ENCODE measurements at places on chromosomes 4 and X.

DNA sequence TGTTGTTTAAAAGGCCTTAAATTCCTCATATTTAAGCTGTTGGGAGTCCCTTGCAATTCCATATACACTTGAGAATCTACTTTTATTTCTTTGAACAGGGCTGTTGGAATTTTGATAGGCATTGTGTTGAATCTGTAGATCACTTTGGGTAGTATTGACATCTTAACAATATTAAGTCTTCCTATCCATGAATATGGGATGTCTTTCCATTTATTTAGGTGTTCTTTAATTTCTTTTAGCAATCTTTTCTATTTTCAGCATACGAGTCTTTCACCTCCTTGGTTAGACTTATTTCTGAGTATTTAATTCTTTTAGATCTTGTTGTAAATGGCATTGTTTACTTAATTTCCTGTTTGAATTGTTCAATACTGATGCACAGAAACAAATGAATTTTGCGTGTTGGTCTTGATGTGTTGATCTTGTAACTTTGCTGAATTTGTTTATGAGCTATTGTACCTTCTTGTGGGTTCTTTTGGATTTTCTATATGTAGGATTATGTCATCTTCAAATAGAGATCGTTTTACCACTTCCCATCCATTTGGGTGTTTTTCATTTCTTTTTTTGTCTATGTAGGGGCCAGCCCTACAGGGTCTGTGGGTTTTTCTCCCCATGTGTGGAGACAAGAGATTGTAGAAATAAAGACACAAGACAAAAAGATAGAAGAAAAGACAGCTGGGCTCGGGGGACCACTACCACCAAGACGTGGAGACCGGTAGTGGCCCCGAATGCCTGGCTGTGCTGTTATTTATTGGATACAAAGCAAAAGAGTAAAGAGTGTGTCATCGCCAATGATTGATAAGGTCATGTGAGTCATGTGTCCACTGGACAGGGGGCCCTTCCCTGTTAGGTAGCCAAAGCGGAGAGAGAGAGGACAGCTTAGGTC is 18.2 kb upstream of the CTBP1 start:
- no peak for DNase-seq
- H3K27ac ChIP-seq, result no peak overlapping the region
- peaks cover 9% of the 10 kb centered on the region for H3K27me3 ChIP-seq
- H3K4me3 ChIP-seq, result no peak overlapping the region

GRCh38 chr4:2785613-2786012 is 7.3 kb upstream of the SH3BP2 start:
- H3K36me3 ChIP-seq, result peaks cover 6% of the 10 kb centered on the region
- peak overlapping the region; percentile 79 for H3K27ac ChIP-seq
- no peak for DNase-seq

DNA sequence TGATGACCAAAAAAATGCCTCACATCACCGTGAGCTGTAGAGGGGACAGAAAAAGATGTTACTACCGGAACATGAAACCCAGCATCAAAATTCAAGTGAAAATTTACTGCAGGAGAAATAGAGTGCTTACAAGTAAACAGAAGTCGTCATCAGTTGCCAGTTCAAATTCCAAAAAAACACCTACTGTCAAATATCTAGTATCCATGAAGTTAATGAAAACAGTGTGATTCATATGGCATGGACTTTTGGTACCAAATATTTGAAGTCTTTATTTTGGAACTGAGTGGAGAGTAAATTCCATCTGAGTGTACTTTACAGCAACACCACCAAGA is 388.9 kb upstream of the SPOCK3 start:
- no peaks in the 10 kb centered on the region for H3K4me1 ChIP-seq
- H3K27me3 ChIP-seq, result no peaks in the 10 kb centered on the region
- no peak overlapping the region for H3K27ac ChIP-seq
- H3K36me3 ChIP-seq, result no peaks in the 10 kb centered on the region
- H3K4me3 ChIP-seq, result no peak overlapping the region

DNA sequence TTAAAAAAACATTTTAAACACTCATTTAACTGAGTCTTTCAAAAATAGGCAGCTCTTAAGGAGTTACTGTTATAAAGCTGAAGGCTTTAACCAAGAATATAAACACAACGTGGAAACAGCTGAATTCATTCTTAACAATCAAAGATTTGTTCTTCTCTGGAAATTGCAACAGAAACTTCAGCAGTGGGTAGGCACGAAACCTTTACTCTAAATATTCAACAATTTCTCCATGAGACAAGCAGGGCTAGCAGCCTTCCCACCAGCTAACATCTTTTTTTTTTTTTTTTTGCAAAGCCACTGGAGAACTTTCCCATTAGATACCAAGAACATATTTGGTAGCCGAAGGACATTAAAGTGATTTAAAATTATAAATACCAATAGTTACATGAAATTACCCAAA is 78.2 kb upstream of the PRSS48 start:
- no peaks in the 10 kb centered on the region for H3K4me1 ChIP-seq
- peaks cover 12% of the 10 kb centered on the region for H3K36me3 ChIP-seq
- H3K4me3 ChIP-seq, result no peak overlapping the region
- H3K27ac ChIP-seq, result no peak overlapping the region

DNA sequence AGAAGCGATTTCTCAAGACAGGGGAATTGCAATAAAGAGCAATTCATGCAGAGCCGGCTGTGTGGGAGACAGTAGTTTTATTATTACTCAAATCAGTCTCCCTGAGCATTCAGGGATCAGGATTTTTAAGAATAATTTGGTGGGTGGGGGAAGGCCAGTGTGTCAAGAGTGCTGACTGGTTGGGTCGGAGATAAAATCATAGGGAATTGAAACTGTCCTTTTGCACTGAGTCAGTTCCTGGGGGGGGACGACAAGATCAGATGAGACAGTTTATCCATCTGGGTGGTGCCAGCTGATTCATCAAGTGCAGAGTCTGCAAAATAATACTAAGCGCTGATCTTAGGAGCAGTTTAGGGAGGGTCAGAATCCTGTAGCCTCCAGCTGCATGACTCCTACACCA is 502.4 kb downstream of the NLGN4X start:
- no peak for DNase-seq
- peaks cover 2% of the 10 kb centered on the region for H3K27me3 ChIP-seq
- no peaks in the 10 kb centered on the region for H3K36me3 ChIP-seq
- peaks cover 13% of the 10 kb centered on the region for H3K4me1 ChIP-seq
- H3K27ac ChIP-seq, result no peak overlapping the region
- no peak overlapping the region for H3K4me3 ChIP-seq

DNA sequence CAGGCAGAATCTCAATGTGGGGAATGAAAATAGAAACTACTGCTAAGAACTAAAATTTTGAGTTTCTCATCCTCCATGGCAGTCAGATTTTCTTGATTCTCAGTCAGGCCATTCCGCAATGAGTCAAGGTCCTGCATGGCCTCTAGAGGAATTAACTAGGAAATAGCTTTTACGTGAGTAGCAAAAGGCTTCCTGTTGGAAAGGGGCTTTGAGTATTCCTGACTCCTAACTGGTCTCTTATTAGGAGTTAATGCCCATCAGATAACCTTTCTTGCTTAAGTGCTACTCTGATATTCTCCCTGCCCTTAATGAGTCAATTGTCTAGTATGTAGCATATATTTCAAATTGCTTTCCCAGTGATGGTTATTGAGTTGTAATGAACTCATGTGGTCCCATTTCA is 65.7 kb upstream of the ARHGAP24 start:
- no peak for DNase-seq
- no peaks in the 10 kb centered on the region for H3K4me1 ChIP-seq
- H3K4me3 ChIP-seq, result no peak overlapping the region
- H3K27ac ChIP-seq, result no peak overlapping the region
- H3K27me3 ChIP-seq, result no peaks in the 10 kb centered on the region

GRCh38 chrX:68461576-68461975 is 28.3 kb upstream of the OPHN1 start:
- H3K27ac ChIP-seq, result no peak overlapping the region
- DNase-seq, result no peak
- H3K27me3 ChIP-seq, result peaks cover 1% of the 10 kb centered on the region
- H3K4me3 ChIP-seq, result no peak overlapping the region
- H3K4me1 ChIP-seq, result no peaks in the 10 kb centered on the region

- peak; percentile 60 for DNase-seq
- H3K27ac ChIP-seq, result no peak overlapping the region
- peaks cover 4% of the 10 kb centered on the region for H3K36me3 ChIP-seq
- H3K4me3 ChIP-seq, result no peak overlapping the region
- H3K27me3 ChIP-seq, result peaks cover 56% of the 10 kb centered on the region
- H3K4me1 ChIP-seq, result no peaks in the 10 kb centered on the region
Measured at GRCh38 chr4:5979981-5980380, 38.2 kb downstream of the C4orf50 start.

Measured in nephron progenitor cell (in vitro differentiated cells).